ENCODE measurements at places on chromosomes 4 and X. TPM values are rescaled to one million over a fixed set of nuclear protein-coding genes. Genes with fewer than 3 reads are reported as not detected.

The DMP1 gene
- total RNA-seq = not detected

The F11 gene
- total RNA-seq = not detected

The LDOC1 gene
- 4.6 TPM for total RNA-seq

The IL3RA gene
- total RNA-seq = 0.09 TPM

The CXCL9 gene
- not detected for total RNA-seq

The SLC6A14 gene
- under 0.01 TPM for total RNA-seq
